ENCODE measurements at places on chromosomes 7 and 10. TPM values are rescaled to one million over a fixed set of nuclear protein-coding genes. Genes with fewer than 3 reads are reported as not detected.

- DNase-seq = no peak
Observed at GRCh38 chr10:77501846-77502261, 135.8 kb downstream of the KCNMA1 start.

DNA sequence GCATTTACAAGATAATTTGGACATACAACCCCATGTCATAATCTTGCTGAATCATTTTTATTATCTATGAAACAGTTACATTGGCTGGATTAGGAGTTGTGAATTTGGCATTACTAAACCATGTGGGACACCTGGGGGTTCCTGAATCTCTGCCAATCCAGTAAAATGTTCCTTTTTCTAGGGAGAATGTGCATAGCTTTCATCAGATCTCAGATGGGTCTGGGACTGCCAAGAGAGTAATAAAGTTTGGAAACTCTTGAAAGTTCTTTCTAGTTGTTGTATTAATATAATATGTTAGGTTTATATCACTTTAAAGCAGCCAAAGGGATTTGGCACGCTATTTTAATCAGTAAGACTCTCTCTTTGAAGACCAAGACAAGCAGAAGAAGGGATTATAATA lies 62.7 kb downstream of the SEMA3E start:
- DNase-seq = no peak

DNA sequence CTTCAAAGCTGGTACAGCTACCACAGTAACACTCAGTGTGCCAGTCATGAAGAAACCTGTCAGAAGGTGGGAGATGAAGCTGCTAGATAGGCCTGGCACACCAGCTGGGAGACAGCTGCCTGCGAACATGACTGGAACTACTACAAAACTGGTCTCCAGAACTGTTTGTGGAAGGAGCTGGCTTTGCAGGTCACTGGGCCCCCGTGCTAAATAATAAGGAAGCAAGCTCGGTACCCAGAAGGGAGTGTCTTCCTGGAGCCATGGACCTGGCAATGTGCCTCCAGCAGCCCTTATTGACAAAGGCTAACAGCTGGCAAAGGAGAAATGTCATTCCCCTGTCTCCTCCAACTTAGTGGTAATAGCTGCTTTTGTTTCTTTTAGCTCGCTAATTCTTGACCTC lies 1217.6 kb upstream of the LRRN3 start:
- no peak for DNase-seq

DNA sequence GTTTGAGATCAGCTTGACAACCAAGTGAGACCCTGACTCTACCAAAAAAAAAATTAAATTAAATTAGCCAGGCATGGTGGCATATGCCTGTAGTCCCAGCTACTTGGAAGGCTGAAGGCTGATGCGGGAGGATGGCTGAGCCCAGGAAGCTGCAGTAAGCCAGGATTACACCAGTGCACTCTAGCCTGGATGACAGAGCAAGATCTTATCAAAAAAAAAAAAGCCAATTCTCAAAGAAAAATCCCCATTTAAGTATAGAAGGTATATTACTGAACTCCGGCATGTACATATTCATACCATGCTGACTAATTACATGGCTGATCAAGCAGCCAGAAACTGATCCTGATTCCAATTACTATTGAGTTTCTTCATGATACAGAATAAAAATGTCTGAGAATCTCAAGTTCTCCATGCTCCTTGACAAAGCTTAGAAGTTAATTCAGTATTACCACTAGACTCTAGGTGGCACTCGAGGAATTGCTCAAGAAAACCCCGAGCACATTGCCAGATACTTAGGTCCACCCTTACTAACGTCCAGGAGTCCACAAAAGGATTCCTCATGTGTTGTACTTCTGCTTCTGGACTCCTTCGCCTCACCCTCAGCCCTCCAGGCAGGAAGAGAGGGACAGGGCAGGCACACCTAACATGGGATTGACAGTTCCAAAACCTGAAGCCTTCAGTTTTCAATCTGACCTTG lies 148.9 kb downstream of the PARD3 start:
- peak; percentile 66 for DNase-seq

The DPYSL4 gene
- polyA plus RNA-seq = 22.5 TPM
